ENCODE measurements at places on chromosomes 7 and 10.

DNA sequence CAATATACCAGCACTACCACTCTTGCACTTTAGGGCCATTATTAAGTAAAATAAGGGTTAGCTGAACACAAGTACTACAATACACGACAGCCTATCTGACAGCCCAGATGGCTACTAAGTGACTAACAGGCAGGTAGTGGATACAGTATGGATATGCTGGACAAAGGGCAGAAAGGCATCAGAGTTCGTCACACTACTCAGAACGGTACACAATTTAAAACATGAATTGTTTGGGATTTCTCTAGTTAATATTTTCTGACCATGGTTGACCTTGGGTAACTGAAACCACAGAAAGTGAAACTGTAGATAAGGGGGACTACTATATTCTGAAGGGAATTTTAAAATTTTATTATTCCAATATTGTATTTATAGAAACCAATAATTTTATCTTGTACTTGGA, 101.3 kb upstream of the SKAP2 start:
- no peak for DNase-seq

GRCh38 chr10:24177636-24178035, 31.3 kb upstream of the KIAA1217 start:
- DNase-seq: no peak

DNA sequence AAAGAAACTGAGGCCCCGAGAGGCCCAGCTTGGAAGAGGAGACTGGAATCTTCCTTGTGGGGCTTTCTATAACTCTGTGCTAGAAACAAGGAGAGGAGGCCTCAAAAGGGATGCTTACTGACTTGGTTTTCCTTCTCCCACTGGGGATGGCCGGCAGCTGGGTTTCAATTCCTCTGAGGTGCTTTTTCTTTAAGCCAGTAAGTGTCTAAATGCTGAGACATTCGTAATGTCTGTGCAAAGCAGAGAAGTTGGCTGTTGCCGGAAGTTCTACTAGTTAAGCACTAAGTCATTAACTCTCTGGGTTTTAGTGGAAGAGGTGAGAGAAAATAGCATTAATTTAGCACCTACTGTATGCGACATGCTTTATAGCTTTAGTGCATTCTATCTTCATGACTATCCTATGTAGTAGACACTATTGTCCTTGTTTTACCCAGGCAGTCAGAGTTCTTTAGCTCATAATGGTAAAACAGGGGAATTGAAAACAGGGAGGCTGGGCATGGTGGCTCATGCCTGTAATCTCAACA, 135.2 kb downstream of the RGS10 start:
- DNase-seq: no peak

DNA sequence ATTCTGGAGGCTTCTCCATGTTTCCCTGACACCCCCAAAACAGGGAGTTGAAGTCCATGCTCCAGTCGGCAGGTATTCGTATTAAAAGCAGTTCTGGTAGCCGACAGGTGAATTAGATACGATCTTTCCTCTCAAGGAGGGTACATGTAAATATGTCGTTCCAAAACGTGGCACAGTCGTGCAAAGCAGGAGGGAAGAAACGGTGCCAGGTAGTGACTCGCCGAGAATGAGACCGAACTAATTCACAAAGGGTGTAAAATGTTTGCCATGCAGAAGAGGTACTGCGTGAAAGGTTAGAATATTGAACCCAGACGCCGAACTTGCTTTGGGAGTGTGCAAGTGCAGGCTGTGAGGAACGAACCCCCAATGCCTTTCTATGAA, 483 bp downstream of the EDRF1 start:
- no peak for DNase-seq

GRCh38 chr10:49106451-49106850, 8.9 kb downstream of the VSTM4 start:
- DNase-seq: no peak

- DNase-seq: no peak
Observed at GRCh38 chr10:77104459-77104980, 533.1 kb downstream of the KCNMA1 start.

DNA sequence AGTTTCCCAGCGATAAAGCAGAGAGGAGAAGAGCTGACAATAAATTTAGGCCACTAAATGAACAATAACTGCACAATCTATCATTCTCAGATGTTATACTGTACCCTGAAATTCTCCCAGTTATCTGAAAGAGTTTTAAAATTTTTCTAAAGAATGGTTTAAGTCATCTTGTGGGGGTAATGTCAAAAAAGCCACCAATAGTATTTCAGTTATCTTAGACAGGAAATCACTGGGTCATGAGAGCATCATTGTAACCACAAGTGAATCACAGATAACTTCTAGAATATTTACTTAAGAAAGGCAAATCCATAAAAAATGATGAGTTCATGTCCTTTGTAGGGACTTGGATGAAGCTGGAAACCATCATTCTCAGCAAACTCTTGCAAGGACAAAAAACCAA, 147.1 kb downstream of the DNAJB9 start:
- DNase-seq: no peak

DNA sequence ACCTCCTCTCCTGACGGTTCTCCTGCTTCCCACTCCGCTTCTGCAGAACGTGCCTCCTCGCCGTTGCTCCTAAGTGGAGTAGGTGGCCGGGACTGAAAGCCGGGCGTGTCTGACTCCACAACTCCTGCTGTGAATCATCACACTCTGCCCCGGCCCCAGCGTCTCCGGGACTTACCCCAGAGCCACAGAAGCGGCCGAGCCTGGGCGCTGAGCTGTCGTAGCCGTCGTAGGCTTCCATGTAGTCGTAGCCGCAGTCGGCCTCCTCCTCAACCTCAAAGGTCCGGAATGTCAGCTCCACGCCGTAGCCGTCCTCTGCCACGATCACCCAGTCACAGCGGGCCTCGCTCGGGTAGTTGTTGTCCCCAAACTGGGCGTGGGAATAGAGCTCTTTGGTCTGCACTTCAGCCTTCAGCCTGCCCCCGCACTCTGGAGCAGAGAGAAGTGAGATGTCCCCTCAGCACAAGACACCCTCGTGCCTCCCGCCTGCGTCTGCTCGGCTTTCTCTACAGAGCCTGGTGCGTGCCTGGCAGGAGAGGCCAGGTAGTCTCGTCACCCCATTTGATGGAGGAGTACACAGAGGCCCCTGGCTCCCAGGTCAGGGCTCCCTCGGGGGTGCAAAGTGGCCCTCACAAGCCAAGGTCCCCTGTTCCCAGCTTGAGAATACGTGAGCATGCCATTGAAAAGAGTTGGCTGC, 11.2 kb upstream of the OPALIN start:
- peak; percentile 48 for DNase-seq
